Left renal cortex interstitium (tissue), 4 donors: ENCODE measurements at places on chromosomes 5 and 9.

DNA sequence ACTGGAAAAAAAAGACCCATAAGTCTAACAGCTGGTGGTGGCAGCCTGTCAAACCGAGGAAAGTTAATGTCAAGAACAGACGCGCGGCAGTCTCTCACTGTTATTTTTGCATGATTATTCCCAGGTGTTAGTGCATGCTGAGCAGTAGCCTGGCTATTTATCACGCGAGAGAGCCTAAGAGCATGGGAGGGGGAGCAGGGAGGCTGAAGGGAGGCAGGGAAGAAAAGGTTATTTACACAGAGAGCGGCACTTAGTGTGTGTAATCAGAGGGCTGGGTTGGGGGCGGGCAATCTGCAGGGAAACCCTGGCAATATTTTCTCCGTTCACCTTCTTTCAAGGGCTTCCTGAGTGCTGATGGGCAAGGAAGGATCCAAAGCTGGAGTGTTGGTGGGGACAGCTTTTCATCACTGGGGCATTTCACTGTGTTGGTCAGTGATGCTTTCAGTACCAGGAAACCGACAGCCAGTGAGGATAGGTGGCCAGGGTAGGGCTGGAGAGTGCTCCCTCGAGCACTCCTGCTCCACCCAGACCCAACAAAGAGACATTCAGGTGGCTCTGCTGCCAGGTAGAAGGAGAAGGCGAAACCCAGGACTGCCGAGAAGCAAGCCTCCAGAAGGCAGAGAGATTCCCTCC lies 39.6 kb downstream of the ZNF608 start:
- peak; percentile 59 for DNase-seq

DNA sequence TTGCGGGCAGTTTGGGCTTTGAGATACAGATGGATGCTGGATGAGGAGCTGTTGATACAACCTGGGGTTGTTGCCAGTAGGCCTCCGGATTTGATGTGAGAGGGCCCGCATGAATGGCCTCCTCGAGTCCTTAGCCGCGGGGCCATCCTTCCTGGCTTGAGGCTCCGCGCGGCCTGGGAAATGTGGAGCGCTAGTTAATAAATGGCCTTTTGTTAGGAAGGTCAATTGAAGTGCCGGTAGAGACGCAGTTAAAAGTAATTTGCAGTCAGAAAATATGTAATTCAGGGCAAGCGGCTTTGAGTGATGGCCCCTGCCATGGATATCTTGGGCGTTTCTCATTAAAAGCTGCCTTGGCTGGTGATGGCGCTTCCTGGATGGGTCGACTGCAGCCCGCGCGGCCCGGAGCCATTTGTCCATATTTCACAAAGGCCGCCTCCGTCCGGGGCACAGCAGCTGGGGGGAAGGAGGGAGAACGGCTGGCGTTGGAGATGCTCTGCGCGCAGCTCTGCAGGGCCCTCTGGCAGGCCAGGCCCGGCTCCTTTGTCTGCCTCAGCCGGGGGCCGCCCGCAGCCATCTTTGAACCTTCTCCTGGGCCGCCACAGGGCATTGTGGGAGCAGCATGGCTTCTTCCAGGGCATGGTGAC lies 11.2 kb downstream of the MVB12B start:
- no peak for DNase-seq

GRCh38 chr5:120298981-120299380 lies 165.1 kb upstream of the PRR16 start:
- no peak for DNase-seq

- no peak for DNase-seq
Observed at GRCh38 chr5:178793151-178793550, 62.7 kb upstream of the ZNF354A start.

DNA sequence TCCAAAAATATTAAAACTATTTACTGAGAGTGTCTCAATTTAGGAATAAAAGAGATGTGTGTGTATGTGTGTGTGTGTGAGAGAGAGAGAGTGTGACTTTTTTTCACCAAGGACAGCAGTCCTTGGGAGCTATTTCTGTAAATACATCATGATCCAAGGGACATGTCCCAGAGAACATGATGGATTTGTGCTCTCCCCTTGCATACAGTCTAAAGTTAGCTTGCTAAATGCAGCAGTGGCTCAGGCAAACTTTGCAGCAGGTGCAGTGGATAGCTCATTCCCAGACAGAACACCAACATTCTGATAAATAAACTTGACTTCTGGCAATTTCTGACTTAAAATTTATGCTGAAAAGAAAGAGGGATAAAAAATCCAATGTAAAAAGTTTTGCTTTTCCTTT lies 55.4 kb upstream of the SGCD start:
- no peak for DNase-seq

DNA sequence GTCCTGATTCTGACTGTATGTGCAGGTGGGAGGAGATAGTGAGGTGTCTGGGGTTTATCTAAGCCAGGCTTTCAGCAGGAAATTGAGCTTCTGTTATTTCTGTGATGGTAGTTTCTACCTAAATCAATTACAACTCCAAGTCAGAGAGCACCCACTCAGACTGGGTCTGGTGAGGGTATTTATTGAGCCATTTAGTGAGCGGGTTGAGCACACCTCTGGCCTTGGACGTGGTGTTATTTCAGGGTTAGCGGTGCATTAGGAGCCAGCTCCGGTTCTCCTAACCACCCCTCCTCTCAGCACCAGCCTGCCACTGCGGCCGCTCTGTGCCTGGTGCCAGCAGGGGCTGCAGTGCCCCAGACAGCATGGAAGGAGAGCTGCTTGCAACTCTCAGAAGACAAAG lies 238.9 kb downstream of the CACNA1B start:
- no peak for DNase-seq

DNA sequence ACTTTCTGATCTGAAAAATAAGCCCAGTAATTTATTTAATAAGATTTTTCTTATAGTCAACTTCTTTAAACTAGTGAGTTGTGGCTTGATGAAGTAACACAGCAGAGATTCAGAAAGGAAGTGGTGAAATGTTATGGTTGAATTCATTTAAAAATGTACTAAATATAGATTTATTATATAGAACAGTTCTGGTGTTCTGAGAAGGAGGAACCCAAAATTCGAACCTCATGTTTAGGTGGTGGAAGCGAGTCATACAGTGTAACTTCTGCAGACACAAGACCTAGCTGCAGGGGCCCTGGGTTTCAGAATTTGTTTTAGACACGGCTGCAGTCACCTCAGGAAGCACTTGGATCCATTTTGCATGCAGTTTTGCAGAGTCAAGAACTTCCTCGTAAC lies 188.2 kb downstream of the TRIO start:
- DNase-seq, result no peak

- no peak for DNase-seq
Observed at GRCh38 chr5:82967072-82967471, 110.1 kb downstream of the TMEM167A start.

DNA sequence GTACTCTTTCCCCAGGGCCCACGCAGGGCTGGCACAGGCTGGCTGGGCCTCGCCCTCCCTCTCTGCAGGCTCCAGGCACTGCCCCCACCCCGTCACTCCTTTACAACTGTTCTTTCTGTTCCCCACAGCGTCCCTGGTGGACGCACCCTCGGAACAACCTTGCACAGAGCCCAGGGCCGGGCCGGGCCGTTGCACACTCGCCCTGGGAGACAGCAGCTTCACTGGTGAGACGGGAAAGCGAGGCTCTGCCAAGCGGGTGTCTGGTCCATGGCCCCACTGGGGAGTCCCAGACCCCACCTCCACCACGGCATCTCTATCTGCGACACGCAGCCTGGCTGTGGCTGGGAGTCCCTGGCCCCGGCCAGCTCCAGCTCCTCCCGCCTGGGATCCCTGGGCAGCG lies 18.4 kb upstream of the QSOX2 start:
- DNase-seq, result no peak

DNA sequence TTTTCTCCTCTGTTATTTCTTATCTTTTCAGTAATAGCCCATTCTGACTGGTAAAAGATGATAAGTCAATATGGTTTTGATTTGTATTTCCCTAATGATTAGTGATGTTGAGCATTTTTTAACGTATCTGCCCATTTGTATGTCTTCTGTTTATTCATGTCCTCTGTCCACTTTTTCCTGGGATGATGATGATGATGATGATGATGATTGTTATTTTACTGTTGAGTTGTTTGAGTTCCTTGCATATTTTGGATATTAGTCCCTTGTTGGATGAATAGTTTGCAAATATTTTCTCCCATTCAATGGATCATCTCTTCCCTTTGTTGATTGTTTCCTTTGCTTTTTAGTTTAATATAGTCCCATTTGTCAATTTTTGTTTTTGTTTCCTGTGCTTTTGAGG lies 27.0 kb downstream of the UTP15 start:
- DNase-seq, result no peak

GRCh38 chr5:177111720-177112394 lies 21.7 kb upstream of the NSD1 start:
- no peak for DNase-seq

- DNase-seq, result no peak
Observed at GRCh38 chr9:87109231-87109631, 161.9 kb upstream of the GAS1 start.

DNA sequence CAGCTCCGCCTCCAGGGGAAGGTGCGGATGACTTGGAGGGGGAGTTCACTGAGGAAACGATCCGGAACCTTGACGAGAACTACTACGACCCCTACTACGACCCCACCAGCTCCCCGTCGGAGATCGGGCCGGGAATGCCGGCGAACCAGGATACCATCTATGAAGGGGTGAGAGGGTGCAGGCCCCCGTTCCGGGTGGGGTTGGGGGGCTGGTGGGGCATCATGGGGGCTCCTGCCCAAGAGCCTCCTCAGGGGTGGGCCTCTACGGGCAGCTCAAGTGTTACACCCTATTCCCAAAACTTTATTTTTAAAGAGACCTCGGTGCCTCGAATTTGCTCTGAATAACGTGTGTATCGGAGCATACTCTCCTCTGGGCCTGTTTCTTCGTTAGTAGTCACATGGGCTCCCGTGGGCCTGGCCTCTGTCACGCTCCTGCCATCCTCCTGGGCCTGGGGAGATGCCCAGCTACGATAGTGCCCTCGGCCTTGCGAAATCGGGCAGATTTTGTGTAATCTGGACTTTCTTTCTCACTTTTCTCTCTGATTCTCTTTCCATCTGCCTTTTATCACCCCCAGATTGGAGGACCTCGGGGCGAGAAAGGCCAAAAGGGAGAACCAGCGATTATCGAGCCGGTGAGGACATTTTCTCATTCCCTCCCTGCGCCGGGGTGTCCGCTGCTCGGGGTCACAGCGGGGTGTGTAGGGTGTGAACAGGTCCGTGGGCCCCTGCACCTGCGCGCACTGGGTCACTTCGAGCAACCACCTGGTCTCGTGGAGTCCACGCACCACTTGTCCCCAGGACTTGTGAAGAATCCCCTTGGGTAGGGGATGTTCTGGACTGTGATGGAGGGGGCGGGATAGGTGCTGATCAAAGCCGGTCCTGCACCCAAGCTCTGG lies 90.1 kb downstream of the COL5A1 start:
- no peak for DNase-seq

DNA sequence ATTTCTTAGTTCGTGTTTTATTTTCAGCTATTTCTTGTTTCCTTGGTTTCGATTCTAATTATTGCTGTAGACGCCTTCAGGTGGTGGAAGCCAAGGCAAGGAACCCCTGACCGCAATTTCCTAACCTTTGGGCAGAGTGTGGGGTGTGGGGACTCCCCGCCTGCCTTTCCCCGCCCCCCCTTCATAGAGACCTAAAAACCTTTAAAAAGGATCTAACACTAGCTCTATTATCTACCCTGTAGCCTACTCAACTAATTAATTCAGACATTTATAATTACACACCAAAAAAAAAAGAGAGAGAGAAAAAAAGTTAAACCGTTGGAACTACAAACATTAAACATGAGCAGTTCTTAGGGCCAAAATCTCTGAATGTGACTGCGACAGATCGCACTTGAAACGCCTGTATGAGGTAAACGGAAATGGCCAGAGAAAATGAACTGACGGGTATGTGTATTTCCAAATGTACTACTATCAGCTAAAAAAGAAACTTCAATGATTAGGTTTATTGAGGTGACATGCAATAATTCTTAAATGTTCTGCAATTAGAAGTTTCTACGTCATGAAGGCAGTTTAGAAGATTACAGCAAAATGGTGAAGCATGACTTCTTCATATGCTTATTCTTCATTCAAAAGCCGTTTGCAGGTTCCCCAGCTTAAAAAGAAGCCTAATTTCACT lies 19.0 kb upstream of the FER start:
- DNase-seq, result no peak

DNA sequence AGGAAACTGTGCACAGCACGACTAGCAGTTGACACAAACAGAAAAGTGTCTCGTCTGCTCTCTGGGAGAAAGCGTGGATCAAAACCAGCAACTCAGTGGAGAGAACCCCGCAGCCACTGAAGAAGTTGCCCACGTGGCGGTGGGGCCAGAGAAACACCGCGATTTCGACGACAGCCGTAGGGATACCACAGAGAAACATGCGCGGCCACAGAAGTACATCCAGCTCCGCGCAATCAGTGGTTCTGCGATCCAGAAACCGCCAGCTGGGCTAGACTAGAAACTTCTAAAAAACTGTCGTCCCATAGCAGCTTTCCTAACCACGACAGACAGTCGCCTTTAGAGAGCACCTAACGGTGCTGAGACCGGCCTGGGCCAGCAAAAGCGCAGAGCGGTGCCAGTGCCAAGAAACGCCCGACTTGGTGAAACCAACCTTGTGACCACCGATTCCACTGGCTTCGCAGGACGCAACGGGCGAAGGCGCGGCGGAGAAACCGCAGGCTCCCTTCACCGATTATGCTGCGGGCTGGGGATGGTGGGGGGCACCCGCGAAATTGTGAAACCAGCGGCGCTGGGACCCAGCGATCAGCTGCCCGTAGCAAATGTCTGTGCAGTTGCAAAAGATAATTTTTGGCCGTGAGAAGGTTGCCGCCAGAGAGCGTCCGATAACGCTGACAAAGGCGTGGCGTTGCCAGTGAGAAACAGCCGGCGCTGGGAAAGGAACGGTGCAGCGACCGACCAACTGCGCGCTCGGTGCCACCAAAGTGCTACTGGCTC lies 2.7 kb upstream of the ANXA2R start:
- DNase-seq, result no peak

GRCh38 chr9:75083188-75083970 lies 4.6 kb downstream of the NMRK1 start:
- no peak for DNase-seq

- DNase-seq, result no peak
Observed at GRCh38 chr9:90014421-90014820, 409.6 kb downstream of the GADD45G start.

GRCh38 chr5:136159457-136159856 lies 26.8 kb downstream of the SMAD5 start:
- no peak for DNase-seq

GRCh38 chr5:141349917-141350619 lies at the start of gene PCDHGB1:
PCDHGB1 (plus strand) TSS chr5:141350099; CDS start chr5:141350261, 162 bp downstream.
- no peak for DNase-seq

GRCh38 chr9:36006549-36007315 lies 30.0 kb upstream of the RECK start:
- DNase-seq, result no peak
